Activated T-cell treated with anti-CD3 and anti-CD28 coated beads, Interleukin-2, amount 50 U/mL, for 48 hours (primary cell): ENCODE measurements at places on chromosomes 2 and 18.

- DNase-seq = no peak
These were observed 174.8 kb downstream of the HDAC4 start for GRCh38 chr2:239225871-239226561.

GRCh38 chr2:37243435-37243834, 12.0 kb downstream of the NDUFAF7 start:
- no peak for DNase-seq

- DNase-seq = no peak
These were observed 11.0 kb downstream of the KIF5C start for GRCh38 chr2:148885988-148886387.

GRCh38 chr2:145748927-145749326, 1229.0 kb upstream of the ZEB2 start:
- no peak for DNase-seq

- DNase-seq = no peak
These were observed 62.6 kb downstream of the TMEM131 start for GRCh38 chr2:97932975-97933662.

- DNase-seq = no peak
These were observed 746.9 kb upstream of the NRXN1 start for GRCh38 chr2:51778806-51779205.
